Natural killer cell treated with Interleukin-12 subunit alpha and Interleukin-12 subunit beta and Interleukin-15 and Interleukin-18, amount 100 ng/mL, for 72 hours (primary cell): ENCODE measurements at places on chromosomes 5 and 9. TPM values are rescaled to one million over a fixed set of nuclear protein-coding genes. Genes with fewer than 3 reads are reported as not detected.

Gene HINT2
- total RNA-seq: 46.8 TPM

Gene CER1
- not detected for total RNA-seq

Gene HARS2
- total RNA-seq: 33.9 TPM

Gene HMMR
- 44.3 TPM for total RNA-seq

Gene MARCHF3
- total RNA-seq: 19.2 TPM

Gene PTPN3
- total RNA-seq: 0.12 TPM
